Fibroblast of skin of abdomen (primary cell): ENCODE measurements at places on chromosomes 16 and 17.

- DNase-seq: no peak
Observed at GRCh38 chr17:40487371-40488020, 13.9 kb downstream of the TNS4 start.

DNA sequence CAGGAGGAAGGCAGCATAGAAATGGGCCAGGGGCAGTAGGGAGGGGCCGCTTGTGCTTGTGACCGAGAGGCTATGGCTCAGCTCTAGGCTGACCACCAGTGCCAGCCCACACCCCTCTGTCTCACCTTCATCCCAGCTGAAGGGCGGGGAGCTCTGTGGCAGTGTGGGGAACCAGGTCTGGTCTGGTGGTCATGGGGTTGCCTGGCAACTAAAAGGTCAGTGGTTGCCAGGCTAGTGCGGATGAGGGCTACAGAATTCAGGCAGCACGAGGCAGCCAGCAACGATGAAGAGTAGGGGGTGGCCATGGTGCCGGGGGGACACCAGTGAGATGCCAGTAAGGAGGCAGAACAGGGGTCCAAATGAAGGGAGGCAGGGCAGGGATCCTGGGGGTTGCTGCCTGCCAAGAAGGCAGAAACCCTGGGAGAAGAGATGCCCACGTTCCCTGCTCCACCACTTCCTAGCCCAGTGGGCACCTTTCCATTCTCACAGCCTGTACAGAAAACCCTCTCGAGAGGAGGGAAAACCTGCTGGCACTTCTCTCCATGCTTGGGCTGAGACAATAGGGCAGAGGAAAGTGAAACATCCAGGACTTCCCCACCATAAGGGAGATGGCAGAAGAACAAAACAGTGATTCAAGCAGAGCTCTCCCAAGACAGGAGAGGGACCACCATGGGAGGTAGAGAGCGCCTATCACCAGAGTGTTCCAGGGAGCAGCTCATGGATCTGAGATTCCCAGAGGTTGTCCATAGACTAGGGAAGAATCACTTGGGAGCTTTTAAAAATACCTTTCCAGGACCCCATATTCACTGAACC lies 39.7 kb downstream of the SRCIN1 start:
- DNase-seq: no peak

DNA sequence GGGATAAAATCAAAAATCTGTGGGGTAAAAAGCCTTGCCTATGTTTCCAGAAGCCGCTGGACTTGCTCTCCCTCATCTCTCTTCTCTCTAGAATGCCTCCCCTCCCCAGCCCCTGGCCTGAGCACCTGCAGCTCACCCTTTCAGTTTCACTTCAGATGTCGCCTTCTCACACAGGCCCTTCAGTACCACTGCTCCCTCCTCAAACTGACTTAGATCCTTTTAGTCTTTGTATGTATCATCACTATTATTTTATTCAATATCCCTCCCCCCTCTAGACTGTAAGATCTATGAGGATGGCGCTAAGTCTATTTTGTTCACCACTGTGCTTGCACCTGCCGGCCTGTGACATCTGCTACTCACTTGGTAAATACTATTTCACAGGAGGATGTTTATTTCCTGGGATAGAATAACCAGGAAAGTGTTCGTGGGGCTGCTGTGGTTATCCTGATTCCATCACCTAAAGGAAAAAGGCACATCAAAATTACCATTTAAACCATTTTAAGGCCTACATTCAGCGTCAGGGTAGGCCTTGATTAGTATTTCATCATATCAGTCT lies 122.3 kb downstream of the MRTFB start:
- DNase-seq: no peak

DNA sequence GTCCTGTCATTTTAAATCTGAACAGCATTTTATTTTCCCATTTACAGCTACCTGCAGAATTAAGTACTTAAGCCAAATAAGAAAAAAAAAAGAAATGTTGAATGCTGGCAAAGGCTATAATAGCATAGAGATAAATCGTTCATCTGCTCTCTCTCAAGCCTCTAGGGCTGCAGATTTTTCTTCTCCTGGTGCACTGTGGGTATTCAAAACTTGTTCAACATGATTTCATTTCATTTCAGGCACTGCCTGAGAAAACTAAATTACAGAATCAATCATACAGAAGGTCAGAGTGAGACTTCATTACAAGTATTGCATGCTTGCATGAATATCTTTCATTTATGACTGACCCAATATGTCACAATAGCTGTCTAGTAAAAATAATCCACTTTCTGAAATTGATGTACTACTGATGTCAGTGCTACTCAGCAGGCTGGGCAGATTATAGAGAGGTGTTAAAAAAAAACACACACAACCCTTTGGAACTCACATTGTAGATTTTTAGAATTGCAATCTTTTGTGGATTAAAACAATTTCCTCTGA lies 86.2 kb downstream of the TOX3 start:
- DNase-seq: no peak

GRCh38 chr16:12617401-12617819 lies 186.3 kb downstream of the CPPED1 start:
- DNase-seq: no peak

DNA sequence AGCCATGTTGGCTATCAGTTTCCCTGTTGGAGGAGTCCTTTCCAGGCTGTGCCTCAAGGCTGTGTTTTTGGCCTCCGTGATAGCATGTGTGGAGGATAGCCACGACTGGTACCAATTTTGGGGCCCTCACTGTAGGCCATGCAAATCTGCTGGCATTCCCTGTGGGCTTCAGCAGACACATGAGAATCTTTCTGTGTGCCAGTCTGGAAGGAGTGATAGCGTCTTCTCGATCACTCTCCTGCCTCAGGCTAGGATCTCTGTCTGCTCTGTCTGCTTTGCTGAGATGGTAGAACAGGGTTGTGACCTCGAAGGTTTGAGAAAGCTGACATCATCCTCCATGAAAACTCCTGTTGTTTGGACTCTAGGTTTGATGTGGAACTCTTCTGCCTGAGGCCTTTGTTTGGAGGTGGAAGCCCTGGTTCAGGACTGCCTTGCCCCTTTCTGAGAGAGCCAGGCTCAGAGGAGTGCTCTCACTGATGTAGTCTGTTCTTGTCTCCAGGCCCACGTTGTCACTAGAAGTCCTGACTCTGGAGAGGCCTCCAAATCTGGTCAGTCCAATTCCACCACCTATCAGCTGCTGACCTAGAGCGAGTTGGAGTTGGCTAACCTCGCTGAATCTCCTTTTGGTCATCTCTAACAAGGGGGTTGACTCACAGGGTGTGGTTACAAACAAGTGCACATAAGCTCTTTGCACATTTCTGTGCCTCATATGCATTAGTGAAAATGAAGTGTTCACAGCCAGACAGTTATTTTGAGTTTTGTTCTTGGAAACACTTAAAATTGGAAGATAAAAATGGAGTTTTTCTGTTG lies 12.1 kb upstream of the EDC4 start:
- no peak for DNase-seq

GRCh38 chr17:63819585-63820537 lies 7.4 kb upstream of the PSMC5 start:
- DNase-seq: no peak
